ENCODE measurements at places on chromosomes 6 and 20. TPM values are rescaled to one million over a fixed set of nuclear protein-coding genes. Genes with fewer than 3 reads are reported as not detected.

The SPAG4 gene
- total RNA-seq: 2.0 TPM

DNA sequence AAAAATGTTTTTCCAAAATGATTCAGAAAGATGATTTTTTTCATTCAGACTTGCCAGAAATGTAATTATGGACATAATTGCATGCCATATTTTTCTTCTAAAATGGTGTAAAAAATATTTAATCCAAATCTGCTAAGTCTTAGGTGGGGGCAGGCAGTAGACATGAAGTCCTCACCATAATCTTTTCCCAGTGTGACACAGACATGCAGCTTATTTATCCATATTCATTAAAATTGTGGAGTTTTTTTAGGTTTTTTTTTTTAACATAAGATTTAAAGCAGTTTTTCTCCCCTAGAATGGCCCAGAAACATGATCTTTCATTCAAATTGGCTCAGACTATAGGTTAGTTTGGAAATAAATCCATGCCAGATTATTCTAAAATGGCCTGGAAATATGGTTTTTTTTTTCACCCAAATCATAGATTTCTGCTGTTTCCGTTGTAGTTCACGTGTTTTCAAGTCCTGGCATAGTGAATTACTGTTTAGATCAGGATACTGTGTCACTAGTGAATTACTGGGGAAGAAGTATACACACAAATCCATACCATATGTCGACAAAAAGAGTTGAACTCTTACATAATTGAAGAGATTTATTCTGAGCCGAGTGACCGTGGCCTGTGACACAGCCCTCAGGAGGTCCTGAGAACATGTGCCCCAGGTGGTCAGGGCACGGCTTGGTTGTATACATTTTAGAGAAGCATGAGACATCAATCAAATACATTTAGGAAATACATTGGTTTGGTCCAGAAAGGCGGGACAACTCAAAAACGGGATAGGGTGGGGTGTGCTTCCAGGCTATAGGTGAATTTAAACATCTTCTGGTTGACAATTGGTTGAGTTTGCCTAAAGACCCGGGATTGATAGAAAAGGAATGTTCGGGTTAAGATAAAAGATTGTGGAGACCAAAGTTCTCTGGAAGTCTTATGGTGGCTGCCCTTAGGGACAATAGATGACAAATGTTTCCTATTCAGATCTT, 33.9 kb downstream of the ZNF133 start:
- H3K4me3 ChIP-seq: no peak overlapping the region
- no peak overlapping the region for H3K27ac ChIP-seq
- H3K4me1 ChIP-seq: no peaks in the 10 kb centered on the region
- DNase-seq: no peak
- peaks cover under 1% of the 10 kb centered on the region for H3K36me3 ChIP-seq

GRCh38 chr6:149147938-149148718, 169.4 kb upstream of the TAB2 start:
- H3K4me3 ChIP-seq: no peak overlapping the region
- no peaks in the 10 kb centered on the region for H3K36me3 ChIP-seq
- no peak for DNase-seq
- peaks cover 8% of the 10 kb centered on the region for H3K4me1 ChIP-seq
- H3K27ac ChIP-seq: no peak overlapping the region
- H3K27me3 ChIP-seq: no peaks in the 10 kb centered on the region

The HLA-DRA gene
- 421 TPM for total RNA-seq

DNA sequence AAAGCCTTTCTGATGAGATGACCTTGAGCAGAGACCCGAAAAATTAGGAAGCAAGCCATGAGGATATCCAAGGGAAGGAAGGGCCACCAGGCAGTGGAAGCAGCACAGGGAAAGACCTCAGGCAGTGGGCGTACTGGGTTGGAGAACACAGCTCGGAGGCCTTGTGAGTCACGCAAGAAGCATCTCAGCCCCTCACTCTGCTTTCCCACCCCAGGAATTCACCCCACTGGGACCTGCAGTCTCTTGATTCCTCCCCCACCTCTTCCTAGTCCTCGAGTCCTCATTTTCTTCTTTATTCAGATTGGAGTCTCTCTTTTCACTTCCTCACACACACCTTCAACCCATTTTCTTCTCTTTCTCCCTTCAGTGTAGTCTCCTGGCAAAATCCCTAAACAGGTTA, 27.0 kb downstream of the RPRD1B start:
- H3K36me3 ChIP-seq: peaks cover 22% of the 10 kb centered on the region
- no peaks in the 10 kb centered on the region for H3K27me3 ChIP-seq
- no peak overlapping the region for H3K27ac ChIP-seq
- H3K4me3 ChIP-seq: no peak overlapping the region

GRCh38 chr6:143549221-143549948, 37.9 kb upstream of the FUCA2 start:
- no peaks in the 10 kb centered on the region for H3K36me3 ChIP-seq
- no peak overlapping the region for H3K4me3 ChIP-seq
- no peaks in the 10 kb centered on the region for H3K4me1 ChIP-seq
- no peak overlapping the region for H3K27ac ChIP-seq
- no peak for DNase-seq

GRCh38 chr6:127458222-127458621, 967 bp downstream of the KIAA0408 start:
- no peaks in the 10 kb centered on the region for H3K36me3 ChIP-seq
- no peaks in the 10 kb centered on the region for H3K27me3 ChIP-seq
- peaks cover 66% of the 10 kb centered on the region for H3K4me1 ChIP-seq
- H3K27ac ChIP-seq: no peak overlapping the region
- no peak for DNase-seq

The CEP57L1 gene
- total RNA-seq: 9.3 TPM

- no peak overlapping the region for H3K4me3 ChIP-seq
- no peak overlapping the region for H3K27ac ChIP-seq
- no peaks in the 10 kb centered on the region for H3K27me3 ChIP-seq
- no peaks in the 10 kb centered on the region for H3K36me3 ChIP-seq
- H3K4me1 ChIP-seq: no peaks in the 10 kb centered on the region
These were observed 87.0 kb upstream of the RSPO3 start for GRCh38 chr6:127031511-127031910.

DNA sequence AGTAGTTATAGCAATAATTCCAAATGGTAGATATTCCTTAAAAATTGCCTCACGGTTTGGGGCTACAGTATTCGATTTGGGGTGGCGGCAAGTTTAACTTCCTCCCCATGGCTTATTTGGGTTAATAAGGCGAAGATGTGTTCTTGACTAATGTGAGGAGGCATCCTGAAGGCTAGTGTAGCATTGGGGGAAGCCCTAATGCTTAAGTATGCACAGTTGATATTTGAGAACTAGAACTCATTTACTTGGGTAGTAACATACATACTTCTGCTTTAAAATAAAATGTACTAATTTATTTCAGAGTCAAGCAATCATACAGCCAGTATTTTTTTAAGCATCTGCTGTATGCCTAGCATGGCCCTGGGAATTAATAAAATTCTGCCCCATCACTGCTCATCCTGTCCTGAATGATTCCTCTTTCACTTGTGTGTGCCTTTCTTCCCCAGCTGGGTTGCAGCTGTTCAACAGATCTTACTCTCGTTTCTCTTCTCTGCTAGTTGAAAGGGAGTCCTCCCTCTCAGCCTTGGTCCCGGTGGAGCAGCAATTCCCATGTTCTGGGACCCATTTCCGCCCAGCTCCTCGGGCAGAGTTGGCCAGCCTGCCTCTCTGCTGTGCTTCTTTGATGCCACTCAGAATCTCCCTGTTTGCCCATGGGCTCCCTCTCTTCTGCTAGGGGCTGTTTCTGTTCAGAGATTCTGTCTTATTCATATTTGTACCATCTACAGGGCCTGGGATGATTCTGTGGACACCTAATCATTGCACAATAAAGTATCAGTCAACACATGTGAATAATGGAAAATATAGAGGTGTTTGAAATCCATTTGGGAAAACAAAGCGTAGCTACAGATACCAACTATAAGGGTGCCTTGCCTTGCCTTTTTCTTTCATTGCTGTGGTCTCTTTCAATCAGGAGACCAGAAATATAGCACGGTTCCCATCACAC, 104.8 kb downstream of the ARID1B start:
- H3K4me3 ChIP-seq: no peak overlapping the region
- H3K27ac ChIP-seq: no peak overlapping the region
- peak; percentile 30 for DNase-seq
- H3K36me3 ChIP-seq: no peaks in the 10 kb centered on the region
- peaks cover 23% of the 10 kb centered on the region for H3K4me1 ChIP-seq

The PREP gene
- total RNA-seq: 27.9 TPM

DNA sequence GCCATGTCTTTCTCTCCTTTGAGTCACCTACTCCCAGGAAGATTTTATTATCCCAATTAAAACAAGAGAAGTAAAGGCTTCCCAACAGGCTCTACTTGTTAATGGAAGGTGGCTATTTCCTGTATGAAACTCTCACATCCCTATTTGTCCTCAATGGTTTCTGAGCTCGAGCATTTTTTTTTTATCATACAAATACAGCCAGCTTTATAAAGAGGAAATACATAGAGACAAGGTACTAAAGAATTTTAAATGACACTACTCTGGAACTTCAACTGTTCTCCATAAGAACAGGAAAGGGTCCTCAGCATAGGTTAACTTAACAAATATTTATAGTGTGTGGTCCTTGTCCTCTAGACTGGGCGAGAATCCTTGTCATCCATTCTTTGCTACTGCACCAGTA, 41.0 kb downstream of the TSHZ2 start:
- no peaks in the 10 kb centered on the region for H3K36me3 ChIP-seq
- H3K4me1 ChIP-seq: peaks cover 8% of the 10 kb centered on the region
- H3K4me3 ChIP-seq: no peak overlapping the region
- H3K27ac ChIP-seq: no peak overlapping the region
- H3K27me3 ChIP-seq: no peaks in the 10 kb centered on the region

DNA sequence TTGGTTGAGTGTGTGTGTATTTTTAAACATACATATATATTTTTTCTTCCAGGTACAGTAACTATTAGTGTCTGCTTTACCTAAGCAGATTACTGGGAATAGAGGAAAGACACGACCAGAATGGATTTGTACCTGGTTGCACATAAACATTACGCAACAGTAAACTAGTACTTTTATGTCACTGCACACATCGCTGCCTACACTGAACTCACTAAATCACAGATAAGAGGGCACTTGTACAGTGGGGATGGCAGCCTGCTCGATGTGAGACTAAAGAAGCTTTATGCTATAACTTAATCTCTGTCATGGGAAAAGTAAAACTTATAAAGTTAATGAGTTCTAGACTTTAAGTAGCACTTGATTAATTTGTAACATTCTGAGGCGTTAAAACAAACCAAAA, 89.5 kb upstream of the SIM1 start:
- no peaks in the 10 kb centered on the region for H3K4me1 ChIP-seq
- DNase-seq: no peak
- H3K4me3 ChIP-seq: no peak overlapping the region
- no peak overlapping the region for H3K27ac ChIP-seq
- H3K36me3 ChIP-seq: no peaks in the 10 kb centered on the region

The SLC32A1 gene
- not detected for total RNA-seq

DNA sequence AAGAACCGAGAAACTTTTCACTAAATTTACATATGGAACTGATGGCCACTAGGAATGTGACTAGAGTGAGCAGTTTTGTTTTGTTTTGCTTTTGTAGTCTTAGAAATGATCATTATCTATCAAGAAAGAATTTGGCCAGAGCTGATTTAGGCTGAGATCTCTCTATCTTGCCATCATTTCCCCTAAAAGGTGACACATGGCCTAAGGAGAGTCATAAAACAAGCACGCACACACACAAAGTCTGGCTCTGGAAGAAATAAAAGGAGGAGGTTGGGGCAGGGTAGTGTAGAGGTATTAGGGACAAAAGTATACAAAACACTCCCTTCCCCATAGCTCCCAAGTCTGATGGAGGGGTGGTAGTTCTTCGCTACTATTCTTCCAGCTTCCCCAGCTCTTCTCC, 56.4 kb downstream of the RIPOR2 start:
- no peak for DNase-seq
- H3K4me1 ChIP-seq: no peaks in the 10 kb centered on the region
- no peaks in the 10 kb centered on the region for H3K36me3 ChIP-seq
- no peaks in the 10 kb centered on the region for H3K27me3 ChIP-seq

The HLA-DMA gene
- total RNA-seq: 130 TPM

GRCh38 chr20:24766143-24766527, 182.9 kb upstream of the CST7 start:
- no peaks in the 10 kb centered on the region for H3K4me1 ChIP-seq
- H3K27me3 ChIP-seq: no peaks in the 10 kb centered on the region
- no peak for DNase-seq
- H3K36me3 ChIP-seq: no peaks in the 10 kb centered on the region
- no peak overlapping the region for H3K27ac ChIP-seq
- H3K4me3 ChIP-seq: no peak overlapping the region

DNA sequence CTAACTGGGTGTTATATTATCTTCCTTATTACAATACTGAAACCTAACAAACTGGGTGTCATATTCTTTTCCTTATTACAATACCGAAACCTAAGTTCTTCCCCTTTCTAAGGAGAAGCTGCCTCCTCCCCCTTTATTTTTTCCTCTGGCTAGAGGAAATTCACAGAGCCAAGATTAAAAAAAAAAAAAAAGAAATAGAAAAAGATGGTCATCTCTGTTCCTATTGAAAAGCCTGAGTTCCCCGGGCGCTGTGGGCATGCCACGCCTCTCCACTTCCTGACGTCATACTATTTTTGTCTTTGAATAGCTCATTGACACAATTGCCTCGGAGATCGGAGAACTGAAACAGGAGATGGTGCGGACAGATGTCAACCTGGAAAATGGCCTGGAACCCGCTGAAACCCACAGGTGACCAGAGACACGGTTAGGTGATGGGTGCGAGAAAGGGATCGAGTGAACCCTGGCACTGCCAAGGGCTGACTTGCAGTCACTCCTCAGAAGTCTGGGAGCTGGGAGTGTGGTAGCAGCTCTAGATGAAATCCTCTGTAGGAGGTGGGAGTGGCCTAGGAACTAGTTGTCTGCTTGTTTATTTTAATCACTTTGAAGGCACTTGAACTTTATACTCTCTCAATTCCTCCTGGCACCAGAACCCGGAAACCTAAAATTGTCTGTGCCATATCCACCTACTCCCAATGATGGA, 82.2 kb upstream of the NAA20 start:
- peaks cover 24% of the 10 kb centered on the region for H3K4me1 ChIP-seq
- H3K36me3 ChIP-seq: no peaks in the 10 kb centered on the region
- DNase-seq: peak; percentile 38
- peak overlapping the region; percentile 68 for H3K27ac ChIP-seq
- H3K4me3 ChIP-seq: no peak overlapping the region

GRCh38 chr6:140779991-140780596, 1352.6 kb upstream of the GJE1 start:
- H3K4me1 ChIP-seq: no peaks in the 10 kb centered on the region
- no peak overlapping the region for H3K4me3 ChIP-seq
- DNase-seq: no peak
- H3K27ac ChIP-seq: no peak overlapping the region
- no peaks in the 10 kb centered on the region for H3K27me3 ChIP-seq

- no peaks in the 10 kb centered on the region for H3K36me3 ChIP-seq
- peaks cover 13% of the 10 kb centered on the region for H3K4me1 ChIP-seq
- DNase-seq: no peak
- no peak overlapping the region for H3K27ac ChIP-seq
These were observed 16.0 kb downstream of the AKAP12 start for GRCh38 chr6:151255811-151256210.

GRCh38 chr6:133410638-133411435, 169.7 kb downstream of the EYA4 start:
- DNase-seq: peak; percentile 46
- H3K4me1 ChIP-seq: no peaks in the 10 kb centered on the region
- no peak overlapping the region for H3K4me3 ChIP-seq
- no peaks in the 10 kb centered on the region for H3K27me3 ChIP-seq
